Stimulated activated CD8-positive, alpha-beta memory T cell treated with anti-CD3 and anti-CD28 coated beads, Interleukin-12 subunit alpha, Interleukin-12 subunit beta, amount 100 ng/mL, for 4 hours (primary cell): ENCODE measurements at places on chromosomes 3 and 15.

GRCh38 chr15:92164327-92165000, 229.2 kb upstream of the ST8SIA2 start:
- DNase-seq = no peak

DNA sequence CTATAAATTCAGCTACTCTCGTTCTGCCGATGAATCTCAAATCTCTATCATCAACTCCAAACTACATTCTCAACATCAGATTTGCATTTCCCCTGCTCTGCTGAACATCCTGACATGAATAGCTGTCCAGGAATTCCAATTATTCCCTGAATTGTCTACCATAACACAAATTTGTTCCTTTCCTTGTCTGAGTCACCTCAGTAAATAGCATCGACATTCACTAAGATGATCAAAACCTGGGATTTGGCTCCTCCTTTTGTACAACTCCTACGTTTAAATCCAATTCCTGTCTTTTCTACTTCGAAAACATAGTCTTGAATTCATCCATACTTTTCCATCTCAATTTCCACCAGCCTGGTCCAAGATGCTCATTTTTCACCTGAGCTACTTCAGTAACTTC, 107.0 kb downstream of the GREM1 start:
- DNase-seq = no peak

- no peak for DNase-seq
These were observed 53.5 kb downstream of the PLXNA1 start for GRCh38 chr3:127036209-127037020.

- DNase-seq = no peak
These were observed 392.4 kb upstream of the PROK2 start for GRCh38 chr3:72177075-72178050.

- no peak for DNase-seq
These were observed 95.4 kb downstream of the LSM3 start for GRCh38 chr3:14273901-14274611.

GRCh38 chr15:69394556-69395282, 19.4 kb upstream of the KIF23 start:
- DNase-seq = peak; percentile 68

- DNase-seq = no peak
These were observed 88.1 kb downstream of the VPS8 start for GRCh38 chr3:184899953-184900595.

- no peak for DNase-seq
These were observed 55.4 kb downstream of the CYP19A1 start for GRCh38 chr15:51283026-51283425.

- no peak for DNase-seq
These were observed 17.6 kb upstream of the PLA2G4D start for GRCh38 chr15:42111924-42112323.

- no peak for DNase-seq
These were observed 327.1 kb upstream of the SLCO3A1 start for GRCh38 chr15:91526424-91526823.

DNA sequence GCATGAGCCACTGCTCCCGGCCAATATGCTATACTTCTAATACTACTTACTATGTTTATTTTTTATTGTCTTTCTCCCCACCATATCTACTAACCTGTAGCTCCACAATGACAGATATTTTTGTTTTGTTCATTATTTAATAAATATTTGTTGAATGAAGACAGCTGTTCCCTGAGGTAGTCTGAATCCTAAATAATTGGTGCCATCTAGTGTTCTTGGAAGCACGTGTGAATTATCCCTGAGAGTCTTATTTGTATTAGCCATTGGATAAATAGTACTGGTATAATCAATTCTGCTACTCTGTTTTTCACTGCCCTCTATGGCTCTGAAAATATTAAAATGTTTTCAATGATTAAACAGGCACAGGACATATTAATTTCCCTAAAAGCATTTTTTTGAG, 5.6 kb upstream of the APPL1 start:
- DNase-seq = no peak

DNA sequence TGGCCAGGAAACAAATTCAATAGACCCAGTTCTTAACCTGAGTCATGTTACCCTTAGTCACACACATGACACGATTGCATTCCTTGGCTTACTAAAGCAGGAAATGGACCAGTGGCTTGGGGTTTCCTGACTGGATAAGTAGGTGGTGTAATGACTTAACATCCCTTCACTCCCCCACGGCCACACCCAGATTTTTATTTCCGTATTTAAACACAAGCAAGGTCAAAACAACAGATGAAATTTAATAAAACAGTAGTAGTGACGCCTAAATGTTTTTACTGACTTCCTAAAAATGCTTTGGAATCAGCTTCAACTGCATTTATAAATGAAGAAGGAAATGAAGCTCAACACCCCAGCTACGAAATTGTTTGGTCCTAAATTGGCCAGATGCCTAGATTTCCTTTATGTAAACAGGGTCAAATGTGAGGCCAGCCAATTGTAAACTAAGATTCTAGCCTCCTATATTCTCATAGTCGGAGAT, 324.3 kb downstream of the CHST2 start:
- no peak for DNase-seq

DNA sequence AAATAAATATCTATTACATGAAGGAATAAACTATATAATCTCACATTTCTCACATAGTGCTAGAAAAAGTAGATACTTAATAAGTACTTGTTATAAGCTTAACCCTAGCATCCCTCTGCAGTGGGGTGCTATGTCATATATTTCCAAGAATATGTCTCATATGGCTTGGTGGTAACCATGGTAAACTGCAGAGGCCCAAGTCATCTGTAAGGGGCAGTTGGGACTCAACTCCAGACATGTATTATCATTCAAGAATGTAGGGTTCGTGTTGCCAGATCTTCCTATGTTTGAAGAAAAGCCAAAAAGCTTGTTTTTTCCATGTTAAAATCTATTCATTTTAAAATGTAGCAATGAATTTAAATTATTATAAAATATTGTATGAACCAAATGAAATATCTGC, 46.2 kb downstream of the ZNF385D start:
- DNase-seq = no peak

DNA sequence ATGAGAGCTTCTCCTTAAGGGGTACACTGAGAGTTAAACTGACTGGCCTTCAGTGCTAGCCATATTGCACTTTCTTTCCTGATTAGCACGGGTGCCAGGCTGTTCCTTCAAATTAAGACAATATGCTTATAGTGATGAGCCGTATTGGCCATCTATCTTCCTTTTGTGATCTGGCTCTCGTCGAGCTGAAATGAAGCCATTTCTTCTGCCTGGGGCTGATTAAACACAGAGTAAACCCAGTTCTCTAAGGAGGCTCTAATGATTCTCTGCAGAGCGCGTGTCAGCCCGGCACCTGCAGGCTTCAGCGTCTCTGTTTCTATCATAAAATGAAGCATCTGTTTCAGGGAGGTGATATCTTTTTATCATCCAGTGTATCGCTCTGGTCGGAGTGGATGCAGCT, 107.5 kb upstream of the NR2F2 start:
- no peak for DNase-seq

DNA sequence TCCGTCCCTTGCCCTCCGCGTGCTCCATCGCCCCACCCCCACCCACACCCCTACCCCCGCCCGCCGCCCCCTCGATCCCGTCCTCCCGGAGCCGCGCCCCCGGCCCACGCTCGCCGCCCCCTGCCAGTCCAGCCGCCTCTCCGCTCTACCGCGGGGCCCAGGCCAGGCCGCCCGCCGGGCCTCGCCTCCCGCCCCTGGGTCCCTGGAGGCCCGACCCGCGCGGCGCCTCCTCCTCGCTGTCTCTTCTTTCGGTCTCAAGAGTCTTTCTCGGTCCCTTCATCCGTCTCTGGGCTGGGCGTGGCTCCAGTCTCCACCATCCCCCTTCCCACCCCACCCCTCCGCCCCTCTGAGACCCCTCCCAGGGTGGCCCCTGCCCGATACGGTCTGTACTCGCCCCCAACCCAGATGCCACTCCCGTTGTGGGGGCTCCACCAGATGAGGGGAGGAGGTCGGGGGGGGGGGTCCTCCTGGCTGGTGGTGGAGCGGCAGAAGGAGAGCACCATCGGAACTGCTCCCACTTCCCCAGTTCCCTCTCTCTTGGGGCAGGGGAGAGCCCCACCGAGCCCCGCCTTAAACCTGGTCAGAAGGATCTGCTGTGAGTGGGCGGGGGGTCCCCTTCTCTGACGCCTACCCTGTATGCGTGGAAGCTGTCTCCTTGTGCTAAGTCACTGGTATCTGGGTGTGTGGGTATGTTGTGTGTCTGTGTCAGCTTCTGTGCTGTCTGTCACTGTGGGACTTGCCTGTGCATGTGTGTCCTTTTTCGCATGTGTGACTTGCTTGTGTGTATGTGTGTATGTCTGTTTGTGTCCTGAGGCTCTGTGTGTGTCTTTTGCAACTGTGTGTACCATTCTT, 1.0 kb downstream of the PRKCD start:
- peak; percentile 32 for DNase-seq

GRCh38 chr15:42735382-42736165, 1.4 kb downstream of the CDAN1 start:
- no peak for DNase-seq

DNA sequence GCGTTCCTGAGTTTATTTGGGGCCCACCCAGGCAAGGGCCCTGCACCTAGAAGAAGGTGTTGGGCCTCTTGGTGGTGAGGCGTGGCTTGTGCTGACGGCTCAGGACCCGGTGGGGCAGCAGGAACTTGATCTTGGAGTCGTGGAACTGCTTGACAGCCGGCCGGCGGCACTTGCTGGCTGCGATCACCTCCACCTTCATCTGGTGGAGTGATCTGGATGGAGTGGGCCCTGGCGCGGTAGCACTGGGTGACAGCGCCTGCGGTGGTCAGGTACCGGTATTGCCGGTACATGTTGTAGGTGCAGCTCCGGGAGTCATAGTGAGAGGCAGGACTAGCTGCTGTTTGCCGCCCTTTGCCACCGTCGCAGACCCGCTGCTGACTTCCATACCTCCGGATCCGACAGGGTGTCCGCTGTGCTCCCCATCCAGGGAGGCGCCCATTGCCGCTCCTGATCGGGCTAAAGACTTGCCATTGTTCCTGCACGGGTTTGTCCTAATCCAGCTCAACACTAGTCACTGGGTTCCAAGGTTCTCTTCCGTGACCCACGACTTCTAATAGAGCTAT, 136.8 kb downstream of the ANO10 start:
- no peak for DNase-seq

DNA sequence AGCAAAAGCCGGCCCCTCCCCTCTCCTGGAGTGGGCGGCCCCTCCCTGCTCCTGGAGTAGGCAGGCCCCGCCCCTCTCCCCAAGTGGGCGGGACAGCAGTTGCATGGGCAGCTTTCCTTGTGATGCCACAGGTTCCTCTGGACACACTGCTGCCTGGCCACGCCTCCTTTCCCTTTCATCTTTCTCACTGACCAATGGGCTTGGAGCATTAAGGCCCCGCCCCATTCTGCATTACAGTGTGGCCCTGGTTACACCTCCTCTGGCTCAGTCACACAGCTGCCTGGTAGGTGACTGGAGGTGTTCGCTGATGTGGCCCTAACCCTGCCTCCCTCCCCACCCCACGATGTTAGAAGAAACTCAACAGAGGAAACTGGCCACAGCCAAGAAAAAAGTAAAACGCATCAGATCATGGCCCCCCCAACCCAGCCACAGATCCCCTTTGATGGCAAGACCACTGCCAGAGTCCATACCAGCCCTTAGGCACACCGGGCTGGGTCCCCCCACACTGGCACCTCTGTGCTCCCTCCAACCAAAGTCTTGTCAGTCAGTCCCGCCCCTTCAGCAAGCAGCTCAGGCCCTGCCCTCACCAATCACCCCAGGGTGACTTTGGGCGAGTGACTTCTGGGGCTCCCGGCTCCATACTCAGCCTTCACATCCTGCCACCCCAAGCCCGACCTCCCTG, 84.3 kb downstream of the ADAMTS7 start:
- no peak for DNase-seq
